Karpas-422 (cell line): ENCODE measurements at places on chromosomes 5 and 9. TPM values are rescaled to one million over a fixed set of nuclear protein-coding genes. Genes with fewer than 3 reads are reported as not detected.

DNA sequence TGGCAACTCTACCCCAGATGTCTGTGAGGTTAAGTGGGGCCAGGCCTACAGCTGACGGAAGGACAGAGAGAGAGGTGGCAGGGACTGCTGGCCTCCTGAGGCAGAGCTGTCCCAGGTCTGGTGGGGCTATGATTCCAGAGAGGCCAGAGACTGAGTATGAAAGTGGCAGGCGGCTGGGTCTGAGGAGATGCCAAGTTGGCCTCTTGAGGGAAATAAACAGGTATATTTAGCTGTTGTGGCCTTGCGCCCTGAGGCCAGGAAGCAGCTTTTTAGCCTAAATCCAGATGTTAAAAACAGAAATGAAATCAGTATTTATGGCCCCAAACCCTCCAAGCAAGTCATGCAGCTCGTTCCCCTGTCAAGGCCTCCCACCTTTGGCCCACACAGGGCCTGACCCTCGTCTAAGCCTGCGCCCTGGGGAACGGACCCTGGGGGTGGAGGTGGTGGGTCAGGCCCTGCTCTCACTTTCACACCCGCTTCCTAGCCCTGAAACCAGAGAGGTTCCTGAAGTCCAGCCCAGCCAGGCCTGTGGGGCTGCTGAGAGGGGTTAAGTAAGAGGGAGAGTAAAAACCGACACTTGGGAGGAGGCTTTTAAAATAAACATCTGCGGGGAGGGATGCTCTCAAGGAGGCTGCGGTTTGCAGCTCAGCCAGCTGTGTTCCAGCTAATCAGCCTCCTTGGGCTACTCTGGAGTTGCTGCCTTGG is 18.7 kb downstream of the PCDHGC5 start:
- H3K4me1 ChIP-seq = peaks cover 94% of the 10 kb centered on the region
- no peaks in the 10 kb centered on the region for H3K27me3 ChIP-seq
- DNase-seq = peak; percentile 93
- H3K36me3 ChIP-seq = peaks cover 31% of the 10 kb centered on the region

GRM6 gene
- not detected in 2 replicates for total RNA-seq

DNA sequence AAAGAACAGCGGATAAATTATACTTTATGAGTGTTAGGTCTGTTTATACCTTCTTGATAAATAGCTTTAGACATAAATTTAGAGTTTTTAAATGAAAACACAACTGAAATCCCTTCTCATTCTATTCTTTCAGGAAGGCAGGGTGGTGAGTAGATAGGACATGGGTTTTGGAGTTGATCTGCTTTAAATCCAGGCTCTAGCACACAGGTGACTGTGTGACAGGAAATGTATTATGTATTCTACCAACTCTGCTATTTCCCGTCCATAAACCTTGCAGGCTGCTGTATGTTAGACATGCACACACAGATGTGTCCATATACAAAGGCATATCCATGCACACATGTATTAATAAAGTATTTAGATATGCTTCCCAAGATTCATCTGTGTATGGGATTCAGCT is 19.3 kb upstream of the CARTPT start:
- no peak overlapping the region for H3K27ac ChIP-seq
- no peak overlapping the region for H3K4me3 ChIP-seq
- no peaks in the 10 kb centered on the region for H3K36me3 ChIP-seq
- H3K27me3 ChIP-seq = no peaks in the 10 kb centered on the region
- peaks cover 4% of the 10 kb centered on the region; the same call in 1 of the 2 replicates for H3K4me1 ChIP-seq
- no peak for DNase-seq

- DNase-seq = peak; percentile 89
- 0 out of 2 replicates have a peak overlapping the region, but pooled peaks have one; percentile 33 for H3K4me3 ChIP-seq
- H3K4me1 ChIP-seq = peaks cover 2% of the 10 kb centered on the region; the same call in 1 of the 2 replicates
- no peaks in the 10 kb centered on the region for H3K27me3 ChIP-seq
- H3K27ac ChIP-seq = no peak overlapping the region
- H3K36me3 ChIP-seq = no peaks in the 10 kb centered on the region
These were observed 168.6 kb downstream of the CARTPT start for GRCh38 chr5:71887680-71888079.

FREM1 gene
- not detected in 2 replicates for total RNA-seq
